ENCODE measurements at places on chromosomes 7 and 10.
A peak's percentile ranks its signal among the peaks of the same experiment; 100 is the strongest.

DNA sequence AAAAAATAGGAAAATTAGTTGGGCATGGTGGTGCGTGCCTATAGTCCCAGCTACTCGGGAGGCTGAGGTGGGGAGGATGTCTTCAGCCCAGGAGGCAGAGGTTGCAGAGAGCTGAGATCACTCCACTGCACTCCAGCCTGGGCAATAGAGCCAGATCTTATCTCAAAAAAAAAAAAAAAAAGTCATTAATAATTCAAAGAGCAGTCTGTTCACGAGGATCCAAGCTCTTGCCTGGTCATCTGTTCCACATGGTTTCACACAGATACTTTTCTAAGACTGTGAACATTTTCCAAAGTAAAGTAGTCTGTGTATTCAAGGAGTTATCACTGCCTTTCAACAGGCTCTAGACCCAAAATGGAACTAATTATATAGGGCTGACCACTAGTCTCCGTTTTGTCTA lies 86.9 kb downstream of the ZNF277 start:
- no peak for DNase-seq

DNA sequence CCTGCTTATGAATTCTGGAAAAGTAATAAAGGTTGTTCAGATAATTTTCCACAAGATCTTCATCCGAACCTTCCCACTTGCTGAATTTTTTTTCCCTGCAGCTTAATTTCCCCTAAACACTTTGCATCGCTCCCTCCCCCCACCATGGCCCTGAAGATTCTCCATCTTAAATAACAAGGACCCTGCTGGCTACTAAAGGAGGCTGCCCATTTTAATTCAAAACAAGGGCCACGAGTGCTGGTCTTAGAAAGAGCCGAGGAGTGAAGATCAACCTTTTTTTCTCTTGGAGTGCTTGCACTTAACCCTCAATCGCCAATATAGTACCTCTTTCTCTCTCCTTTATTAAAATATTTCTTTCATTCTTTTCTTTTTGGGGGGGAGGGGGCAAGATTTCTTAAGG lies 9.2 kb upstream of the SP8 start:
- DNase-seq = no peak

DNA sequence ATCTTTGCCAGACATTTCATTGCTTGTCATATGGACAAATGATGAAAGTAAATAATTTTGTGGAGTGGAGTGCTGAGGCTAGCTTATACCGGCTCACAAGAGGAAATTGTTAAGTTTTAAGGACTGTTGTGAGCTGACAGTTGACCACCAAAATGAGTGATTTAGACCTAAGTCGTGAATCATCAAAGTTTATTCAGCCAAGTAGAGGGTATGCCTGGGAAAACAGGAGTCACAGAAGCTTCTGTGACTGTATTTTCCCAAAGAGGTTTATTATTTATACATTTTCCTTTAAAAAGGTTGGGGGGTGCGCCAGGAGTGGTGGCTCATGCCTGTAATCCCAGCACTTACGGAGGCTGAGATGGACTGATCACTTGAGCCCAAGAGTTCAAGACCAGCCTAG lies 21.8 kb downstream of the MRPS24 start:
- no peak for DNase-seq

GRCh38 chr10:11754173-11754572 lies 12.0 kb downstream of the ECHDC3 start:
- DNase-seq = no peak

DNA sequence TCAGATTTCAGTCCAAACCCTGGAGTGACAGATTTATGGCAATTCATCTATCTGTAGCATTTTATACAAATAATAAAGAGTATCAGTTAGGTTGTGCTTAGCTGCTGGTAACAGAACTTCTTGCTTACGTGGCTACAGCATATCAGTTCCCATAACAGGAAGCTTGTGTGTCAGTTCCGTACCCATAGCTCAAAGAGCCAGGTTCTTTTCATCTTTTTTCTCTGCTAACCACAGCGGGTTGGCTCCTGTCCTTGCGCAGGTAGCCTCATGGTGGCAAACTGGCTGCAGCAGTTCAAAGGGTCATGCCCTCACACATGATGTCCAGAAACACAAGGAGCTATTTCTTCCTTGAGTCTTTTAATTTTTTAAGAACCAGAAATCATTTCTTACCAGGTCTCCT lies 1041.8 kb downstream of the GATA3 start:
- DNase-seq = peak; percentile 8

- DNase-seq = no peak
Measured at GRCh38 chr10:14074062-14074884, 256.5 kb downstream of the FRMD4A start.

- no peak for DNase-seq
Measured at GRCh38 chr10:14836208-14836607, 1.6 kb downstream of the CDNF start.

- DNase-seq = no peak
Measured at GRCh38 chr10:100153239-100153825, 32.5 kb downstream of the ERLIN1 start.

- no peak for DNase-seq
Measured at GRCh38 chr7:97004247-97005182, 838 bp upstream of the DLX6 start.

GRCh38 chr10:24556750-24557742 lies 166.6 kb downstream of the ARHGAP21 start:
- no peak for DNase-seq

DNA sequence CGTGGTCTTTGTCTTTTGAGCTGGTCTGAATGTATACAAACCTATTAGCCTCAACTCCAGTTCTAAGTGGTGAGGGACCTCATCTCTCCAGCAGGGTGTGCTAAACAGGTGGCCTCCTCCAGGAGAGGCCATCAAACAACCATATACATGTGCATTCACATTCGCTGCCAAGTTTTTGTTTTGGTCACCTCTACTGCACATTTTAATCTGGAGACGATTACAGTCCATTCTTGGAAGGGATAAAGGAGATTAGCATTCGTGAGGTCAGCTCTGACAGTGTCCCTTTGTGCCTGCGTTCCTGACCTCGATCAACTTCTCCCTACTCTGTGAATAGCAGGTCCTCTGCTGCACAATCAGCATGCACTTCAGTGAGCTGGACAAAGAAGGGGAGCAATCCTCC lies 60.8 kb downstream of the RHOBTB1 start:
- DNase-seq = no peak

DNA sequence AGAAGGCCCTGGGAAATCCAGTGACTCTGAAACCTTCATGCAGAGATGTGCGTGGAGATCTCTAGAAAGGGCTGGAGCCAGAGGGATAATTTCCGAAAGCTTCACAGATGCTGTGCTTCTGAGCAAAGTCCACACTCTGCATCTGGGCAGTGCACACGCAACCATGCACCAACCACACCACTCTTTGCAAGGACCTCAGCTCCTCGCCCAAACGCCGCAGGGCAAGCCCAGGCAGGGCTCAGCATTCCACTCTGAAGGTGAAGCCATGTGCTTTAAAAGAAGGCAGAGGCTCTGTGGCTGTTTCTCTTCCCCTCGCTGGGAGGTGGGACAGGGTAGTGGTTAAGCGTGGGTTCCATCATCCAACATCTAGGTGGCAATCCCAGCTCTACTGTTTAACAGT lies 48.4 kb downstream of the ASB13 start:
- DNase-seq = no peak

DNA sequence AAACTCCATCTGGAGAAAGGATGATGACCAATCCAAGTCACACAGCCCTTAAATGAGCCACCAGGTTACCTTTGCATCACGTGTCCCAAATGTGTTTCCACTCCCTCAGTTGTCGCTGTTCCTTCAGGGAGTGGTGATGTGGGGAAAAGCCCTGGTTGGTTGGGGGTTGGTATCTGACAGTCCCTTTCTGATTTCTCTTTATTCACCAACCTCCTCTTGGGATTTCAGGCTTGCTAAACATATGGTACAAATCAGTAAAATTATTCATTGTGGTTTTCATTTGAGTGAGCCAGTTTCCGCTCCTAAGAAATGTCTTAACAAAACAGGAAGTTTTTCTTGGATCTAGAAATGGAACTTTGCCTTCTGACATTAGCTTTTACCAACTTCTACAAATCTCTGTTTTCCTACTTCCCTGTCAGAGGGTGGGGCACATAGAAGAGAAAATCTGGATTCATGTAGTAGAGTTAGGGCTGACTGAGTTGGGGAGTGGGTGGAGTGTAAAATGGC lies 40.0 kb upstream of the KMT2E start:
- DNase-seq = no peak

DNA sequence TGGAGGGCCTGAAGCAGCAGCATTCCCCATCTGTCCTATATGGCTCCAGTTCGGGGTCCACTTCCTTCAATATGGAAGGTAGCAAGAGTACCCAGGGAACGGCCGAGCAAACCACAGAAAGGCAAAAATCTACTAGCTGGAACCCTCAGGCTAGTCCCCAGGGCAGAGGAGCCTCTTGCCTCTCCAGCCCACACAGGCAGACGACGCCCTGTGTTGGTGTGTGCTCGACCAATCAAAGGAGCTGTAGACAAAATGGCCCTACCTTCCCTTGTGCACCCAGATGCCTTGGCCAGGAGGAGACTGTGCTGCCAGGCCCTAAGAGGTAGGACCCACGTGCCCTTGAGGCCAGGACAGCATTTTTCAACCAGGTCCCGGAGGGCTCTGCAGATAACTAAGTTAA lies 91.5 kb downstream of the FAM53B start:
- DNase-seq = no peak

GRCh38 chr10:128298587-128298986 lies 172.4 kb upstream of the MKI67 start:
- DNase-seq = no peak

- DNase-seq = no peak
Measured at GRCh38 chr7:133044722-133045473, 37.0 kb downstream of the CHCHD3 start.

DNA sequence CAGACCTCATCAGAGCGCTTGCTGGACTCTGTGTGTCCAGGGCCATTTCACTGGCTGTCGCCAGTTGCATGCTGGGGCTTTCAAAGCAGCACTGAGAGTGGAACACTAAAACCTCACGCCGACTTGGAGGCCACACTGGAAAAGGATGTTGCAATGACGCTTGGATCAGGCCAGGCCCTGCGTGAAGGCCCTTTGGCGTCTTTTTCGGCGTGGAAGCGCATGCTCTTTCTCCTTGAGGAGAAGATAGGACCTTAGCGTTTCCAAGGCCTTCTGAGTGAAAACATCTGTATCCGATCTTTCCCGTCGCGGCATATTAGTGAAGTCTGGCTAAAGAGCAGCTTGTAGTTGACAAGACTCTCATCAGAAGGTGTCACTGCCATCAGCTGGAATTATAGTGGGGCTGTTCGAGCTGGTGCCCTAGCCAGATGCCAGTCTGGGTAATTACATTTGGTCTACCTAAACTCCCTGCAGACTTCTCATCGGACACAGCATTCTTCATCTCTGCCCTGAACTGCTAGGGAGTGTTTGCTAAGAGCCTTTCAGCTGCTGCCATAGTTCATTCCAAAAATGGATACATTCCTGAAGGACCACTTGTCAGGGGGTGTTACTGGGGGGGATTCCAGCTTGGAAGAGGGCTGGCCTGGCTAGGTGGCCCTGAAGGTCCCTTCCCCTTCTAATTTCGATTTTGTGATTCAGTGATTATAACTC lies 167.7 kb upstream of the TCF7L2 start:
- no peak for DNase-seq

- DNase-seq = no peak
Measured at GRCh38 chr7:108109221-108109908, 20.8 kb downstream of the LAMB4 start.

DNA sequence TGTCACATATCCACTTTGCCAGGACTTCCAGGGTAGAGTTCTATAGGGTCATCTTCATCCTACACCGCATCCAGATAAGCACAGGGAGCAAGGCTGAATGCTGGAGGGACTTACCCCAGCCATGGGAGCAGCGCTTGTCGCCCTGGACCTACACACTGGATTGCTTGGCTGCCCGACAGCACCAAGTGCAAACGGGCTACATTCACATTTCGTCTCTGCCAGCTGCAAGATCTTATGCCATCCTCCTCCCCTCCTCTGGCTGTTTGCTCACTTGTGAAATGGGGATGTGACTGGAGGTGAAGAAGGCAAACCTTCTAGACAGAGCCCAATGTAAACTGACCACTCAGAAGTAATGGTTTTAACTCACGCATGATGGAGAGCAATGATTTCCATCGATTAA lies 1.0 kb downstream of the DDC start:
- DNase-seq = no peak

GRCh38 chr7:5284304-5285281 lies 1.9 kb downstream of the SLC29A4 start:
- no peak for DNase-seq

DNA sequence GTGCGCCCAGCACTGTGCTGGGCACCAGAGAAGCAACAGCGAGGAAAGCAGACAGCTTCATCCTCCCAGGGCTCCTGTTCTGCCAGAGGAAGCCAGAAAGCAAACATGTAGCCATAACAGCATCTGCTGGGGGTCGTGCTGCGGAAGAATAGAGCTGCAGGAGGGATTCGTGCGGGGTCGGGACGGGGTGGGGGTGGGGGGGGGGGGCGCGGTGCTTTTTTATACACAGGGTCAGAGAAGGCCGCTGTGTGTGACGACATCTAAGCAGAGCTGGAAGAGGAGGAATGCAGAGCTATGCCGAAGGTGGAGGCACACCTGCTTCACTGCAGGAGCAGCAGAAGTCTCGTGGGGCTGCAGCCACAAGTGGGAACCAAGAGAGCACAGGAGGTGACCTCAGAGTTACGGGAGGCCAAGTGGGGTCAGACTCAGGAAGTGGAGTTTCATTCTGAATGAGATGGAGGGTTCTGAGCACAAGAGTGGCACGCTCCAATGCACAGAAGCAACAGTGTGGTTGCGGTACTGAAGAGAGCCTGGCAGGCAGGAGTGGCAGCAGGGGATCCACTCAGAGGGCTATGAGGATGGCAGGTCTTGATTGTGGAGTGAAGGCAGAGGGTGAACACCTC lies 11.1 kb downstream of the PKD1L1 start:
- DNase-seq = no peak

GRCh38 chr7:1647961-1648672 lies 22.0 kb upstream of the ELFN1 start:
- DNase-seq = no peak

DNA sequence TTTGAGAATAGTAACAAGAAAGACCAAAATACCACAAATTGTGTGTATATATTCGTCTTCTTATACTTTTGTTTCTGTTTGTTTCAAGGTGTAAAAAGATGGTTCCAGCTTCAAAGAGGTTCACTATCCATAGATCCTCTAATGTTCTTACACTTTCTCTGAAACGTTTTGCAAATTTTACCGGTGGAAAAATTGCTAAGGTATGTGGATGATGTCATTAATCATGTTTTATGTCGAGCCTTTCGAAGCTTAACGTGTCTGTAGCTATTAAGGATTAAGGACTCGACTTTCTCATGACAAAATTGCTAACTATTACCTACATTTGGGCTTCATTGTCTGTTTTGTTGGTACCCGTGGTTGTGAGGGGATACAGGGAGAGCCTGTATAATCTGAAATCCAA lies 112.8 kb downstream of the ANKRD61 start:
- no peak for DNase-seq

- DNase-seq = no peak
Measured at GRCh38 chr10:132466520-132467463, 69.8 kb downstream of the PWWP2B start.

GRCh38 chr7:17255926-17256325 lies 42.5 kb upstream of the AHR start:
- no peak for DNase-seq

DNA sequence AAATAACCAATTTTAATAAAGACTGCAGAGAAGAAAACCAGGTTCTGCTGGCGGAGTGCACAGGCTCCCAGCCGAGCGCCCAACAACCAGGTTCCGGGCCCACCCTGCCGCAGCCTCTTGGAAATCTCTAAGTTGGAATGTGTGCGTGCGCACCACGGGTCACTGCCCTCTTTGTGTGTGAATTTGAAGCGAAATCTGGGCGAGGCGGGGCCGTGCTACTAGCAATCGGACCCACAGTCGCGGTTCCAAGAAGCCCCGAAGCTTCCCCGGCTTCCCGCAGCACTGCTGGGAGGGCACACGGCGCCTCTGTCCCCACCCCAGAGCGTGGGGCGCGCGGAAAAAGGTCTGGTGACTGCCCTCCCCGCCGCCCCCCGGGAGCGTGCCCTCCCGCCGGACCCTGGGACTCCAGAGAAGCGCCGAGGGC lies 666 bp upstream of the MAP3K8 start:
- no peak for DNase-seq
